Fibroblast of skin of right quadriceps (primary cell): ENCODE measurements at places on chromosomes 7 and 10.

DNA sequence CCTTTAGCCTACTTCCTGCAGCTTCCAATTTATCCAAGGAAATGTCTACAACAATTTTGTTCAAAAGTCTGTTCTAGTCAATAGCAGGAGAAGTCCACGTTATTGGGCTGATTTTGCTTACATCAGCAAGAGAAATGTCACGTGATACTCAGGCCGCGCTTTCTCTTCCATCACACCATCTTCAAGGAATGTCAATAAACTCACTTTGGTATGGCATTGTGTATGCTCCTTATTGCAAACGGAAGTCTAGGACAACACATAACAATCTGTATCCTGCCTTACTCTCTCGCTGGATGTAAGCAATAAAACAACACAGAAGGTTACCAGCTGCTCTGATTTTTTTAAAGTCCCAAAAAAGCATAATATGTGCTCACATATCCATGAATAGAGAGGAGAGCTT lies 17.1 kb upstream of the STK17A start:
- peak; percentile 75 for DNase-seq

- no peak for DNase-seq
Measured at GRCh38 chr7:157033483-157034473, 23.3 kb upstream of the MNX1 start.

DNA sequence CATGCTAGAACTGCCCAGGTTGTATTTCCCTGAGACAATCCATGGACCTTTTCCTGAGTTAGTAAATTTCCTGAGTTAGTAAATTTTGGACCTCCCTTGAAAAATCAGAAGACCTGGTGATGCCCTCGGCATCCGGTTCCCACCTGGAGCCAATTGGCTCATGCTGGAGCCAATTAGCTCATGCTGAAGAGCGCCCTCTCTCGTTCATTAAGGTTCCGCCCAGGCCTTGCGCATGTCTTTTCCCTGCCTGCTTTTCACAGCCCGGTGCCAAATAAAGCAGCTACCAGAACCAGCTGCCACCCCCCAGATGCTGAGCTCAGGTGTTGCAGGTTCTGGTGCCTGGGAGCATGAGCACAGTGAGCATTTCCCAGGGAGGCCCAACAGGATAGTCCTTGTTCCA lies 96.2 kb downstream of the APBB1IP start:
- DNase-seq = no peak

DNA sequence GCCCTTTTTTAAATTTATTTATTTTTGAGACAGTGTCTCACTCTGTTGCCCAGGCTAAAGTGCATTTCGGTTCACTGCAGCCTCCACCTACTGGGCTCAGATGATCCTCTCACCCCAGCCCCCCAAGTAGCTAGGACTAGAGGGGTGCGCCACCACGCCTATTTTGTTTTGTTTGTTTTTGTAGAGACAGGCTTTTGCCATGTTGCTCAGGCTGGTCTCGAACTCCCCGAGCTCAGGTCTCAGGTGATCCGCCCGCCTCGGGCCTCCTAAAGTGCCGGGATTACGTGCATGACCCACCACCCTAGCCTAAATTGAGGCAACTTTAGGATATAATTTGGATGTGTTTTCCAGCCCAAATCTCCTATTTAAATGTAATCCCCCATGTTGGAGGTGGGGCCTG lies 805 bp downstream of the ZNF736 start:
- no peak for DNase-seq

DNA sequence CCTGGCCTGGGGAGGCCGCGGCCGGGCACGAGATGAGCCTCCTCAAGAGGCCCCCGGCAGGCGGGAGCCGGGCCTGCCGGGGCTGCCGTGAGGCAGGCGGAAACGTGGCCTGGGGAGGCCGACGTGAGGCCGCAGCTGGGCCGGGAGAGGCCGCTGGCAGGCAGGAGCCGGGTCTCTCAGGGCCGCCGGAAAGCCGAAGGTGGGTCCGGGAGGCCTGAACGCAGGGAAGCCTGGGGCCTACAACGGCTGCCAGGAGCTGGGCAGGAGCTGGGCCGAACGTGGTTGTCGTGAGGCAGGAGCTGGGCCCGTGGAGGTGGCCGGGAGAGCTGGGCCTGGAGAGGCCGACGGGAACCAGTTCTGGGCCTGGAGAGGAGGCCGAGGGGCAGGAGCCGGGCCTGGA lies 171.9 kb downstream of the TPST1 start:
- DNase-seq = no peak

GRCh38 chr7:47211519-47211973 lies 370.4 kb downstream of the TNS3 start:
- peak; percentile 37 for DNase-seq

- DNase-seq = no peak
Measured at GRCh38 chr10:111338035-111338434, 261.2 kb downstream of the ADRA2A start.

- DNase-seq = peak; percentile 55
Measured at GRCh38 chr10:75708060-75708459, 276.6 kb downstream of the LRMDA start.

GRCh38 chr10:24616536-24616935 lies 107.2 kb downstream of the ARHGAP21 start:
- peak; percentile 28 for DNase-seq

- DNase-seq = no peak
Measured at GRCh38 chr7:44394112-44394447, 68.7 kb upstream of the CAMK2B start.

DNA sequence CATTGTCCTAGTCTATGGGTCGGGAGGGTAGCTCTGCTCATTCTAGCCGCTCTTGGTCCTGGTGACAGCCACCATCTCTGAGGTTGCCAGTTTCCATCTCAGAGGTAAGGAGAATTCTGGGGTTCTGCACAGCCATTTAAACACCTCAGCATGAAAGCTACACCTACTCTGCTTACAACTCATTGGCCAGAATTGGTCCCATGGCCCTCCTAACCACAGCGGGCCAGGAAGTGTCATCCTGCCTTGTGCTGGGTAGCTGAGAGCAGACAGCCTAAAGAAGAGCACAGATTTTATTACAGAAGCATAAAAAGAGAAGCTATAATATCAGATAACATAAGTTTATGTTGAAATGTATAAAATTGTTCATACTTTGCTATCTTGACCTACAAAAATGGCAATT lies 152.7 kb downstream of the HECW1 start:
- DNase-seq = no peak

GRCh38 chr10:5419466-5420094 lies 7.2 kb downstream of the NET1 start:
- DNase-seq = no peak

GRCh38 chr7:20013536-20013935 lies 203.6 kb downstream of the MACC1 start:
- DNase-seq = no peak

GRCh38 chr10:93435621-93436397 lies 46.3 kb downstream of the MYOF start:
- peak; percentile 63 for DNase-seq

- DNase-seq = peak; percentile 59
Measured at GRCh38 chr7:45089341-45089891, 647 bp upstream of the NACAD start.

GRCh38 chr7:99040104-99040958 lies 103.6 kb downstream of the SMURF1 start:
- DNase-seq = peak; percentile 81

DNA sequence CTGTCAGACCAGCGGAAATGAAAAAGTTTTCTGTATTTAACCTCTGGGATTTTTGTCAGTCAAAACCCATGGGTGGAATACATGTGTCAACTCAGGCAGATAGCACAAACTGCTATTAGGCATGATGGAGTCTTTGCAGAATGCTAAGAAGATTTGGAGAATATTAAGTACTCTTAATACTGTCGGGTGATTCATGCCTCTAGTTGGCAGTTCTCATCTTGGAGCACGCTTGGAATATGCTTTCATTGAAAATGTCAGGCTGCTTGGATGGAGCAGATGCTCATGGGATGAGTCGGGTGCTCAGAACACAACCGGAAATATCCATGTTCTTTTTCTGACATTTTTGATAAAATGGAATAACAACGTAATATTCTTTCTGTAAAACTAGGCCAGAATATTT lies 27.6 kb upstream of the PRKG1 start:
- peak; percentile 5 for DNase-seq
